NCI-H526 treated with DMSO at 0.1 percent for 48 hours (cell line): ENCODE measurements at places on chromosomes 2 and 18.

DNA sequence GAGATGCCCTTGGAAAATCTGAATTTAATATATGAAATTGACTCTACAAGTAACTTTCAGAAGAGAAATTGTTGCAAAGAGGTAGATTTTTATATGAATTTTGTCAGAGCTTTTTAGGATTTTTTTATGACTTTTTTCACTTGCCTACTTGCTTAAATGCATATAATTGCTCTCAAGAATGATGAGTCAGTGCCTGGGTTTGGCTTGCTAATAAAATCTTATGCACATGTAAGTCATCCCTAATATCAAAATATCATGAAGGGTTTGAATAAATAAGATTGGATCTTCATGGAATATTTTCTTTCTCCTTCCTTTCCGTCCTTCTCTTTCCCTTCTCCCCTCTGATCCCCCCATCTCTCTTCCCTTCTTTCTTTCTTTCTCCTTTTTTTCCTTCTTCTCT, 354.1 kb downstream of the TXNL1 start:
- no peak for DNase-seq

GRCh38 chr2:77604953-77605929, 83.1 kb upstream of the LRRTM4 start:
- no peak for DNase-seq

DNA sequence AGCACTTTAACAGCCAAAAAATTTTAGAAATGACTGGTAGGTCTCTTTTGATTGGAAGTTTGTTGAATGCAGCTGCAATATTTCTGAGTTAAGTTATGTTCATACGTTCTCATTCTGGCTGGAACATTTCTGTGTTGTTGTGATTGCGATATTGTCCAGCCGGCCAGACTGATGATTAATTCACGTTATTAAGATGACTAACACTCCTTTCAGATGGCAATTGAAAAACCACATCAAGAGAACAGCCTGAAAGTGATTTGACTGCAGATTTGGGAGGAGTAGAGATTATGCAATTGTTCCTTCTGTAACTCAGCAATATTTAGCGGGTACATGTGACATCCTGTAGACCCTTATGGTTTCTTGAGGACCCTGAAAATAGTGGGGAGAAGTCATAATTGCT, 133.7 kb downstream of the FBXO15 start:
- no peak for DNase-seq

GRCh38 chr2:128903637-128904036, 585.0 kb upstream of the HS6ST1 start:
- DNase-seq = no peak

DNA sequence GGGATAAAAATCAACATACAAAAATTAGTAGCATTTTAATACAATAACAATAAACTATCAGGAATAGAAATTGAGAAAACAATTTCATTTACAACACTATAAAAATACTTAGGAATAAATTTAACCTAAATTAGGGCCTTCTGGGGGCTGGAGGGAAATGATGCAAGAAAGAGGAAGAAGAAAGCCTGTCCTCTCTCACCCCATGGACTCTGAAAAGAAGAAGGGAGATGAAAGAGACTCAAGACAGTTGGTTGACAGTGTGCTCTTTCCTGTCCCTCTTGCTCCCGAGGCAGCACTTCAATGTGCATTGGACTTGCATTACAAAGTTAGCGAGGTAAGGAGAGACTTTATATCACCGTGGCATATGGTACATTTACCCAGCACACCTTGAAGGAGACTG, 88.5 kb downstream of the VAPA start:
- DNase-seq = no peak

DNA sequence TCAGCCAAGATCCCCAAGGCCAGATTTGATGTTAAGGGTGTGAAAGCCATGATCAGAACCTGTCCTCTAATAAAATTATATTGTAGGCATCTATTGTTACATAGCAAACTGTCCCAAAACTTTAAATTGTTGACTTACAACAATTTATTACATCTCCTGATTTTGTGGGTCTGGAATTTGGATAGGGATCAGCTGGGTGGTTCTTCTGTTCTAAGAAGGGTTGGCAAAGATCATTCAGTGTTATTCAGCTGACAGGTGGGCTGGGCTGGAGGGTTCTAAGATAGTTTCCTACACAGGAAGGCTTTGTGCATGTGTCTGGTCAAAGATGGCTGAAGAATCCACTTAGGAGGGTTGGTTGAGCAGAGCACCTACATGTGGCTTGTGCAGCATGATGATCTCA, 50.0 kb downstream of the SOCS6 start:
- no peak for DNase-seq

DNA sequence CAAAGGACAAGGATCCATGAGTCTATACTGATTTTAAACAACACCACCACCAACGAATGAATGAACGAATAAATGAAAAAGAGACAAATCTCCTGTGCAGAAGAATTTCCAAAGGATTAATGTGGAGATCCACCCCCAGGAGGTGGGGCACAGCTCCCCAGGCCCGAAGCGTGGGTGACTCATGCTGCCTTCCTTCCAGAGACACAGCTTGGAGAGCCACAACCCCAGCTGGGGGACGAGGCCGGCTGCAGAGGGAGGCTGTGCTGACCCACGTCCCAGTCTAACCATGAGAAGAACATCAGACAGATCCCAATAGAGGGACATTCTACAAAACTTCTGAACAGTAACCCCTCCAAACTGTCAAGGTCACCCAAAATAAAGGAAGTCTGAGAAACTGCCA, 557.3 kb upstream of the SALL3 start:
- DNase-seq = no peak

DNA sequence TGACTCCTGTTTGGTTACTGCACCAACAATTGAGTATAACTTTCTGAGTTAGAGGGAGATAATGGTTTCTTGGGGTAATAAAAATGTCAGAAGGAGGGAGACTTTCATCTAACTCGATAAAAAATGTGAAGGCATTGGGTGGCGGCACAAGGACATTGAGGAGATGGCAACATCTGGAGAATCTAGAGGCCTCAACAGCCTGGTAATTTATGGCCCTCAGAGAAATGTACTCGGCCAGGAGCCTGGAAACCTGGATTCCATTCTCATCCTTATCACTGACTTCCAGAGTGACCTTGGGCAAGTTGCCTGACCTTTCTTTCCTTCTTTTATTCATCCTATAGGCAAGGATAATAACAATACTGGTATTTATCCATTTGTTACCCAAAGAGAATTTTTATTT, 173.5 kb upstream of the MEX3C start:
- no peak for DNase-seq

- DNase-seq = no peak
Measured at GRCh38 chr2:135245071-135245470, 193.0 kb downstream of the RAB3GAP1 start.

- DNase-seq = peak; percentile 40
Measured at GRCh38 chr2:72917138-72917876, at the start of gene EMX1. Gene EMX1, plus strand, starts transcription at chr2:72917519. Its CDS starts 334 bp downstream, at chr2:72917853.

DNA sequence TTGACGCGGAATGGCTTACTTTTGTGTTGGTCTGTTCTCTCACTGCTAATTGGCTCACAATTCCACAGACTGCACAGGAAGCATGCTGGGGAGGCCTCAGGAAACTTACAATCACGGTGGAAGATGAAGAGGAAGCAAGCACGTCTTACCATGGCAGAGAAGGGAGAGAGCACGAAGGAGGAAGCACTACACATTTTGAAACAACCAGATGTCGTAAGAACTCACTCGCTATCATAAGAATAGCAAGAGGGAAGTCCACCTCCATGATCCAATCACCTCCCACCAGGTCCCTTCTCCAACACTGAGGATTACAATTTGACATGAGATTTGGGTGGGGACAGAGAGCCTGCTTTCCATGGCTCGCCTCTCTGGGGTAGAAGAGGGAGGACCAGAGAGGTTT, 106.2 kb downstream of the KCNF1 start:
- DNase-seq = no peak

DNA sequence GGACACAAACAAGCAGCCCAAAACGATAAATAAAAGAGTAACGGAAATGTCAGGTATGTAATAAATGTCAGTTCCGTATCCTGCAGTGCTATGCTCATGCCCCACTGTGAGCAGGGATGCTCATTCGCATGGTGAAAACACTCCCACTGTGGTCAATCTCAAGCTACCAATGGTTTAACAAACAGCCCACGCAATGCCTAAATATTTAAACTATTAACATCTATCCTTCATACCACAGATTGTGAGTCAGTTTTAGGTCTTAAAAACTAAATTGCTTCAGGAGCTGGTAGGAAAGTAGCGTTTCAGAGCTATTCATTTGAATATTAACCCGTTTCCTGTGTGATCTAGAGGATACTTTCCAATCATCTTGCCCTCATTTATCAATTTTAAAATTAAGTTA, 207.4 kb downstream of the TCF4 start:
- DNase-seq = no peak

- DNase-seq = no peak
Measured at GRCh38 chr2:108383146-108383830, 5.5 kb downstream of the SULT1C4 start.

GRCh38 chr2:100520224-100520623, 42.6 kb upstream of the PDCL3 start:
- no peak for DNase-seq

- DNase-seq = no peak
Measured at GRCh38 chr2:68734688-68735525, at the start of gene ARHGAP25. Gene ARHGAP25, plus strand, starts transcription at chr2:68734811. Its CDS starts 389 bp downstream, at chr2:68735200.

- no peak for DNase-seq
Measured at GRCh38 chr2:36469106-36469477, 113.5 kb downstream of the CRIM1 start.

DNA sequence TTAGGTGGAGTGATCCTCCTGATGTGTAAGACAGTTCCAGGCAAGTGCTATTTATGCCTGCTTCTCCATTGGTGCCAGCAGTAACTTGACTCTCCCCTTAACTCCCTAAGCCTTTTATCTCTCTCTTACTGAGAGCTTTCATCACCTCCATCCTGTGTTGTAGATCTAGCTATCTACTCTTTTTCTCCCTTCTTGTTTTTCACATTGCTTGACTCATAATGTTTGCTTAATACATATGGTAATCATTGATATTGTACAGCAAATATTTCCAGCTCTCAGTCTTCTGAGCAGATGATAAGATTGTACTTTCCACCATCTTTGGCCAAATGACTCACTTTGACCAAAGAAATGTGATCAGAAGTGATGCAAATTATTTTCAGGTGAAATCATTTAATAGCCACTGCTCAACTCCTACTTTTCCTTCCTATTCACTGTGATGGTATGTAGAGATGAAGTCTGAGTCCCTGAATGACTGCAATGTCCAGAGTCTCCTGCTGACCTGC, 165.0 kb downstream of the PLCL1 start:
- DNase-seq = no peak

DNA sequence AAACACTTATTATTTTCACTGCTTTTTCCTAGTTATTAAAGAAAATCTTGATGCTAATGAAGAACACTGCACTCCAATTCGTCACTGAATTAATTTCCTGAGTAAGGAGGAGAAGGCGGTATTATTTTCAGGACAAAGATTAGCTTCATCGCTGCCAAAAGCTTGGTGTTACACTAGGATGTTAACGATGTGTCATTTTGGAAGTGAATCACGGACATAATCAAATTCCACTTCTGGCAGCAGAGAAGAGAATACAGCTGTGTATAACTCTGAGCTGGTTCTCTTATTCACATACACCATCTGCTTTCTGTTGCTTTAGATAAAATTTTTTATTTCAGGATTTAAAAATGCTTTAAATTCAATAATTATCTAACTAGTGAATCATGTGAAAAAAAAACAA, 74.1 kb downstream of the SCG2 start:
- DNase-seq = no peak

DNA sequence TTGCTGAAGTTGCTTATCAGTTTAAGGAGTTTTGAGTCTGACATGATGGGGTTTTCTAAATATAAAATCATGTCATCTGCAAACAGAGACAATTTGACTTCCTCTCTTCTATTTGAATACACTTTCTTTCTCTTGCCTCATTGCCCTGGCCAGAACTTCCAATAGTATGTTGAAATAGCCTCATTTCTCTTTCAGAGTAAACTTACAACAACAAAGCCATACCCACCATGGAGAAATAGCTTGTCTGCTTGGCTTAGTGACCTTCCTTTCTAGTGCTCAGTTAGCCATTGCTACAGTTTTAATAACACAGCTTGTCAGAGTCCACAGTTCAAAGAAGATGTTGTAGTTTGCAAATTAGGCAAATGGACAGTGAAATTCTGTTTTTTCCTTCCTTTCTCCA, 228.0 kb downstream of the ETAA1 start:
- DNase-seq = no peak

DNA sequence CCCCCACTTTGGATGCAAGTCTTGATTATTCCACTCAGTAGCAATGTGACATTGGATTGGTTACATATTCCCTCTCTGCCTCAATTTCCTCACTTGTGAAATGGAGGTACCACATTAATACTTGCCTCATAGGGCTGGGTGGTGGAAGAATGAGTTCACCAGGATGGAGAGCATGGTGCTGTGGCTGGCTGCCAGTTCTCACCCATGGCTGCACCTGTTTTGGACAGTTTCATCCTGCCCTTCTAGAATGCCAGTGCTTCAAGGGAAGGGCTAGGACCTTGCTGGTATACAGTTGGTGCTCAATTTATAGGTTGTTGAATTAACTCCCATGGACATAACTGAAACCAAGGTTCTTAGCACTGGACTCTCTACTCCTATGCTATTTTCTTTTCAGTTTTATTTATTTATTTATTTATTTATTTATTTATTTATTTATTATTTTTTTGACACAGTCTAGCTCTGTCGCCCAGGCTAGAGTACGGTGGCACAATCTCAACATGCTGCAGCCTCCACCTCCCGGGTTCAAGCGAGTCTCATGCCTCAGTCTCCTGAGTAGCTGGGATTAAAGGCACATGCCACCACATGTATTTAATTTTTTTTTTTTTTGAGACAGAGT, 5.3 kb upstream of the SH3RF3 start:
- no peak for DNase-seq

GRCh38 chr18:75377926-75378325, 49.6 kb downstream of the SMIM21 start:
- no peak for DNase-seq

DNA sequence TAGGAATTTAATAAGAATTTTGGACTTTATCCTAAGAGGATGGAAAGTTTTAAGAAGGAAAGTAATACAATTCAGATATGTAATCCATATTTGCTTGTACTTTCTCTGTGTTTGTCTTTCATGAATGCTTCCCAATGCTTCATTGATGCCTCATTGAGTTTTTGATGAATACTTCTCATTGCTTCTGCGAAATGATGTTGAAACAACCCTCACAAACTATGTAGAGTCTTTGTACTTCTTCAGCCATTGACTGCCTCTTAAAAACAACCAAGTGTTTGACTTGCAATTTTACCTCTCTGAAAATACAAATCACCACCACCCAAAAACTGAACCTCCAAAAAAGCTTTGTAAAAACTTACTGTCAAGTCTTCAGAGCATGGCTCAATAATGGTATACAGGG, 424.1 kb downstream of the ERBB4 start:
- DNase-seq = no peak
